Stimulated activated CD8-positive, alpha-beta memory T cell treated with anti-CD3 and anti-CD28 coated beads, Interleukin-7, amount 100 ng/mL, for 1 hour (primary cell): ENCODE measurements at places on chromosomes 4 and X.

GRCh38 chrX:79592259-79592658 lies 225.1 kb upstream of the ITM2A start:
- DNase-seq, result no peak

DNA sequence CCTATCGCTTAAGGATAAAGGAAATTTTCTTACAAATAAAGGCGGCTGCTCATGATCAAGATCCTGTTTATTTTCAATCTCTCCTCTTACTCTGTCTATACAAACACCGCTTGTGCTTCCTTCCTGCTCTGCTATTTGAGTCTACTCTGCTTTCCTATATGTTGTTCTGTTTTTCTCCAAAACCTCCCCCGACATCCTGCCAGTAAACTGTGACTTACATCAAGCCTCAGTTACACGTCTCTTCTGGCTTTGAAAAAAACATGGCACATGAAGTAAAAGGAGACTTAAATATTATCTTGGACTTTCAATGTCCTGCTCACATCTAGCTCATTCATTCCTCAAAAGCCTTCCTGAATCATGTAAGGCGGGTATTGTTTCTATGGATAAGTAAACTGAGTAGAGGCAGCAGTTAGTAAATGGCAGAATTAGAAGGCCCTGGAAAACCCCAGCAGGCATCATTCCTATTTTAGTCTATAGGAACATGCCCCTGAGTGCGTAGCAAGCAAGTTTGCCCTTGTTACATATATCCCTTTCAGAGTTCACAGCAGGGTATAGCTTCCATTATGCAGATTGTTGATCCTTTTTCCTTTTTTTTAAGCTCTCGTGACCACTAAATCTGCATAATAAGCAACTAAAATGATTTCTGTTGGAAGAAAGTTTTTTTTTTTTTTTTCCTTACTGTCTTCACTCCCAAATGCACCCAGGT lies 280.1 kb downstream of the RAPGEF2 start:
- no peak for DNase-seq

- no peak for DNase-seq
These were observed 155.6 kb upstream of the PACRGL start for GRCh38 chr4:20544645-20545044.

DNA sequence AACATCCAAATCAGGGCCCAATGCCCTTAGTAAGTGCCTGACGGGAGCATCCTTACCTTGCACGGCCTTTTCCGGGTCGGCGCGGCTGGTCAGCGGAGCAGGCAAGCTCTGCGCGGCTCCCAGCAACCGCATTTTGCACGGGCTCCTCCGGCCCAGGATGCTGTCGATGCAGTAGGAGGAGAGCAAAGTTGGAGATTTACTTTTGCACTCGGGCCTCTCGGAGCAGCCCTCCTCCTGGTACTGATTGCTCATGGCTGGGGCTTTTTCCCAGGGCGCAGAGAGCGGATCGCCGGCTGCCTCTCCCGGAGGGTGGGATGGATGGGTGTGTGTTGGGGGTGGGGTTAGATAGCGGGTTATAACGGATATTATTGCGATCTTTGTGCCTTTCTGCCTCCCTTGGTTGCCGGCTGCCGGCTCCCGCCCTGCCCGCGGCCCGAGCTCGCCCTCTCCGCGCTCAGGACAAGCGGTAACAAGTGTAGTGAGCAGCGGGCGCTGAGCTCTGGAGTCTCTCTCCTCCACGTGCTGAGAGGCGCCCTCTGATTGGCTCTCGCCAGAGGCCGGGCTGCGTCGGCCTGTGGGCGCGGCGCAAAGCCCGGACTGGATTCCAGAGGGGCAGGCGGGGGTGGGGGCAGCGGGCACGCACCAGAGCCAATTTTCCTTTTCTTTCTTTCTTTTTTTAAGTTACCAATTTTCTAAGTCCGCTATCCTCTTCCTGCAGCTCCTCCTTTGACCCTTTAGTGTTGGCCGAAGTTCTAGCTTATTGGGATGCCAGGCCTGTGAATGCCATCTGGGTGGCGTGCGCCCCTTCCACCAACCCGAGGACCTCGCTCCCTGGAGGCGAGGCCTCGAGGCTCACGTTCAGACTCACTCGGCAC lies at the start of gene ARX:
ARX (minus strand) TSS at position 480 of the 875 bp plus-strand sequence; CDS start at position 252, 228 bp downstream.
- no peak for DNase-seq

- no peak for DNase-seq
These were observed 105.4 kb downstream of the TMEM144 start for GRCh38 chr4:158315706-158316105.

GRCh38 chr4:8209181-8209874 lies 10.2 kb downstream of the SH3TC1 start:
- no peak for DNase-seq

- no peak for DNase-seq
These were observed 9.0 kb upstream of the IGFBP7 start for GRCh38 chr4:57119054-57119651.

GRCh38 chr4:53861856-53862610 lies 202.4 kb downstream of the CHIC2 start:
- no peak for DNase-seq

- DNase-seq, result no peak
These were observed 87.8 kb downstream of the PACRGL start for GRCh38 chr4:20787940-20788665.

DNA sequence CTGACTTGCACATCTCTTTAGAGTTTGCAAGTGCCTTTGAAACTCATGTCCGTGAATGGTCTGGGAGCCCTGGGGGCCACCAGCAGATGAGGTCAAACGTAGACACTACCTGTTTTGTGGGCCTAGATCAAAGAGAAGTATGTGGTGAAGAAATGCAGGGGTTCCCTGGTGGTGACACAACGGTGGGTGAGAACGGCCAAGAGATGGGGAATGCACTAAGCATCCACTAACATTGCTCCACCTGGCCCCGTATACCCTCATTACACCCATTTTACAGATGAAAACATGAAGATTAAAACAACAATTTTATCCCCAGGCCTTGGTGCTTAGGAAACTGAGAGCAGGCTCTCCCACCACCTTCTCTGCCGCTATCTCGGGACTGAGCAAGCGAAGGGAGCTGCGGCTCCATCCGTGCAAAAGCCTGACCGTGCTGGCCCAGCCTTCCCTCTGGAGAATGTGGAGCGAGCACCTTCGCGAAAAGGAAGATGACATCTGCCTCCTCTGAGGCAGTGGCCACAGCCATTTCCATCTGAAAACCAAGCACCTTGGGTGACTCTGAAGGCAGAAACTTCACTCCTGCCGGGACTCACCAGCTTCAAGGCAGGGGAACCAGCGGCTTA lies 91.9 kb downstream of the EVC2 start:
- DNase-seq, result no peak

- no peak for DNase-seq
These were observed 111.1 kb downstream of the ANXA3 start for GRCh38 chr4:78662658-78663057.

- no peak for DNase-seq
These were observed 58.9 kb upstream of the PGM2 start for GRCh38 chr4:37767546-37767945.

DNA sequence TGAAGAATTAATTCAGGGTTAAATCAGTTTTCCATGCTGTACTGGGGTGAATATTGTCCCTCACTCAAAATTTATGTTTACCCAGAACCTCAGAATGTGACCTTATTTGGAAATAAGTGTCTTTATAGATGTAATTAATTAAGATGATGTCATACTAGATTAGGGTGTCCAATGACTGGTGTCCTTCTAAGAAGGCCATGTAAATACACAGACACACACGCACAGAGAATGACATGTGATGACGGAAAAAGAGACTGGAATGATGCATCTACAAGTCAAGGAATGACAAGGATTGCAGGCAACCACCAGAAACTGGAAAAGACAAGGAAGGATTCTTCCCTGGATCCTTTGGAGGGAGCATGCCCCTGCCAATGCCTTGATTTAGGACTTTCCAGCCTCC lies 84.6 kb upstream of the GPR34 start:
- no peak for DNase-seq

- DNase-seq, result no peak
These were observed 147.2 kb downstream of the SPATA18 start for GRCh38 chr4:52198294-52198693.

DNA sequence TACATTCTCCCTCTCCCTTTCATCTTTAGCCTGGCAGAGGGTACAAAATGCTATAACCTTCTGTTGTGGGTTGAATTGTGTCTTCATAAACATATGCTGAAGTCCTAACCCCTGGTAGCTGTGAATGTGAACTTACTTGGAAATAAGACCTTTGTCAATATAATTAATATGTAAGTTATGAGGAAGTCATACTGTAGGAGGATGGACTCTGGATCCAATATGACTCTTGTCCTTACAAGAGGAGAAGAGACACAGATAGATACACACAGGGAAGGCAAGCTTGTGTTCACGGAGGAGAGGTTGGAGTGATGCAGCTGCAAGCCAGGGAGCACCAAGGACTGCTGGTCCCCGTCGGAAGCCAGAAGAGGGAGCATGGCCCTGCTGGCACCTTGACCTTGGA lies 94.7 kb downstream of the SLC2A9 start:
- no peak for DNase-seq

GRCh38 chr4:71009086-71009485 lies 15.6 kb downstream of the DCK start:
- DNase-seq, result no peak

- DNase-seq, result no peak
These were observed 121.4 kb downstream of the SHROOM3 start for GRCh38 chr4:76556452-76556851.

DNA sequence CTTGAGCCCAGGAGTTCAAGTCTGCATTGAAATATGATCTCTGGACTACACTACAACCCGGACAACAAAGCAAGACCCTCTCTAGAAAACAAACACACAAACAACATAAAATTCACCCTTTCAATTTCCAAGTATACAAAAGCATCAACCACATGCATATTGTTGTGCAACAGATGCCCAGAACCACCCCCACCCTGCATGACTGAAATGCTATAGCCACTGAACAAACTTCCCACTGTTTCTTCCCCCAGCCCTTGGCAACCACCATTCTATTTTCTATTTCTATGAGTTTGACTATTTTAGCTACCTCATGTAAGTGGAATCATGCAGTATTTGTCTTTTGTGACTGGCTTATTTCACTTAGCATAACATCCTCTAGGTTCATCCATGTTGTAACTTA lies 14.2 kb upstream of the C4orf51 start:
- no peak for DNase-seq

- DNase-seq, result no peak
These were observed 239.0 kb downstream of the PDGFC start for GRCh38 chr4:156732634-156733033.

DNA sequence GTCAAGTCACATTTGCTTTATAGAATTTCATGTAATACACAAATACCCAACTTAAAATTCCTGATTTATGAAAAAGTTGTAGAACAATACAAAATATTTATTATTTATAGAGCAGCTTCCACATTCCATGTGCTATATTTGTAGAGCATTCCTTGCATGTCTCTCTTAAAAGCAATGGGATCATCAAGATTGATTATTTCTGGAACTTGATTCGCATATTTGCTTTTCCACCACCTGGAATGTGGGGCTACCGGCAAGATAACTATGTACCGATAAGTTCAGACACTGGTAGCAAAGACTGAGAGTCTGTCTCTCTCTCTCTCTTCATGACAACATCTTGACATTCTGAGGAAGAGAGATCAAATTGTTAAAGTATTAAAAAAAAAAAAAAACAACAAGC lies 59.3 kb downstream of the MAPK10 start:
- DNase-seq, result no peak

- DNase-seq, result no peak
These were observed 26.2 kb downstream of the DLG3 start for GRCh38 chrX:70470850-70471289.

- no peak for DNase-seq
These were observed 176.0 kb downstream of the TLL1 start for GRCh38 chr4:166049036-166049435.
